ENCODE measurements at places on chromosomes 16 and 17. TPM values are rescaled to one million over a fixed set of nuclear protein-coding genes. Genes with fewer than 3 reads are reported as not detected.

Gene WSCD1
- total RNA-seq, result 38.9 TPM

Gene GSG1L
- 0.63 TPM for total RNA-seq

Gene USP22
- 296 TPM for total RNA-seq

Gene NT5M
- total RNA-seq, result 14.7 TPM

Gene ARL4D
- 8.7 TPM for total RNA-seq

GRCh38 chr16:2428051-2428783 lies 1.0 kb upstream of the CCNF start:
- peaks cover 22% of the 10 kb centered on the region for H3K36me3 ChIP-seq
- peaks cover 11% of the 10 kb centered on the region for H3K4me1 ChIP-seq
- H3K27me3 ChIP-seq, result no peaks in the 10 kb centered on the region
- no peak overlapping the region for H3K27ac ChIP-seq
- peak overlapping the region; percentile 68 for H3K4me3 ChIP-seq

GRCh38 chr17:68783861-68784260 lies 171.3 kb downstream of the ABCA8 start:
- H3K27me3 ChIP-seq, result no peaks in the 10 kb centered on the region
- no peak overlapping the region for H3K27ac ChIP-seq
- H3K4me1 ChIP-seq, result no peaks in the 10 kb centered on the region
- H3K36me3 ChIP-seq, result no peaks in the 10 kb centered on the region
- no peak overlapping the region for H3K4me3 ChIP-seq

DNA sequence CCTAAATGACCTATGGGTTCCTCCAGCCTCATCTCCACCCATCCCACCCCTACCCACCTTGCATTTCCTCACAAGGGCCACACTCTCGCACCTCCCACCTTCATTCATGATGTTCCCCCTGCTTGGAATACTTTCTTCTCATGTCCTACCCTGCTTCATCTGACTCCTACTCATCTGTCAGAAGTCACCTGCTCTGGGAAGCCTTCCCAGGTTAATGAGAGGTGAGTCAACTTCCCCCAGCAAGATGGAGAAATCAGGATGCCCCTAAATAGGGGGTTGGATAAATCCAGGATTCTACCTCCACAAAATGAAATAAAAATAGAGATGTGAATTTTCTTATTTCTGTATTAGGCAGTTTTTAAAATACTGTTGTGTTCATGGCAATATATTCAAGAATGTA lies 51.0 kb upstream of the WSB1 start:
- no peak overlapping the region for H3K27ac ChIP-seq
- no peaks in the 10 kb centered on the region for H3K27me3 ChIP-seq
- H3K4me3 ChIP-seq, result no peak overlapping the region

GRCh38 chr16:47069841-47070584 lies 73.7 kb downstream of the NETO2 start:
- no peak for DNase-seq
- no peaks in the 10 kb centered on the region for H3K4me1 ChIP-seq
- H3K27ac ChIP-seq, result no peak overlapping the region

DNA sequence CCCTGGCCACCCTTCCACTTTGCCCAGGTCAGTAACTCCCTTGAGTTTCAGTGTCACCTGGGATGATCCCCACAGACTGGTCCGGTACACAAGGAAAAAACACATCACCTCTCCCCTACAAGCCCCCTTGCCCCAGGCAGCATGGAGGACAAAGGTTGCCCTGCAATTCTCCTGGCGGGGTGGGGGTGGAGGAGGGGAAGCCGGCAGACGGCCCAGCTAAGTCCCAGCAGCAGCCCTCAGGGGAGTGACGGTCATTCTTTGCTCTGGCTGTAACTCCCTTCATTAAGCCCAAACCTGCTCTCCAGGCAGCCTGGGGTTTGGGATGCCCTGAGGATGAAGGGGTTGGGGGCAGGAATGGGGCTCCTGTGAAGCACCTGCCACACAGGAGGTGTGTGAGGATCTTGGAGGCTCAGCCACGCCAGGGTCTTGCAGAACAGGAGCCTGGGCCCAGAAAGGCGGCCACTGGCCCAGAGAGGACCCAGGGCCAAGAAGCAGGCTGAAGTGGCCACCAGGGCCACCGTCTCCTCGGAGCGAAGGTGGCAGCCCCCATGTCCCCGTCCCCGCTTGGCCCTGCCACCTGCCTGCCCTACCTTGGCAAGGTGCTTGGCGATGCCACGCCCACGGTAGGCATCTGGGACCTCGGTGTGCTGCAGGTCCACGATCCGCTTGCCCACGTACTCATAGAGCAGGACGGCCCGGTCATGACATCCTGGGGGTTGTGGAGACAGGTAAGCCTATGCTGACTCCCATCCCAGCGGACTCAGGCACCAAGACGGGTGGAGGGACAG lies 9.5 kb downstream of the NATD1 start:
- no peak overlapping the region for H3K4me3 ChIP-seq
- no peak overlapping the region for H3K27ac ChIP-seq
- DNase-seq, result no peak
- no peaks in the 10 kb centered on the region for H3K36me3 ChIP-seq
- H3K4me1 ChIP-seq, result peaks cover 10% of the 10 kb centered on the region

GRCh38 chr17:27965224-27965623 lies 72.1 kb upstream of the LYRM9 start:
- no peak for DNase-seq
- H3K27ac ChIP-seq, result no peak overlapping the region
- H3K4me3 ChIP-seq, result no peak overlapping the region
- H3K36me3 ChIP-seq, result no peaks in the 10 kb centered on the region

DNA sequence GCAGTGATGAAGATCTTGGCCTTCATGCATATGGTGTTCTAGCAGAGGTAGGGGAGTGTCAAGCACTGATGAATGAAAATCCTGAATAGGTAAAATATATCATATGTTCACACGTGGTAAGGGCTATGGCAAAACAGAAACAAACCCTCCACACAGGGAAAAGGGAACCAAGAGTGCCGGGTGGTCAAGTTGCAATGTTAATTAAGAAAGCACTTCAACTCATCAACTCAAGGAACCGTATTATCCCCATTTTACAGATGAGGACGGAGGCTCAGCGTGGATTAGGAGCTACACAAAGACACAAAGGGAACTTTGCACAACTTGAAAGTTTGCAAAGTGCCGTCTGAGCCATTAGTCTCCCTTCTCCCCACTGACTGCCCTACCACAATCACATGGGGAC lies 28.1 kb upstream of the MEOX1 start:
- no peak overlapping the region for H3K27ac ChIP-seq
- no peaks in the 10 kb centered on the region for H3K4me1 ChIP-seq
- H3K36me3 ChIP-seq, result no peaks in the 10 kb centered on the region

GRCh38 chr17:65000798-65001197 lies 55.7 kb downstream of the GNA13 start:
- no peak for DNase-seq
- no peak overlapping the region for H3K4me3 ChIP-seq
- H3K27me3 ChIP-seq, result no peaks in the 10 kb centered on the region
- no peaks in the 10 kb centered on the region for H3K36me3 ChIP-seq
- H3K4me1 ChIP-seq, result no peaks in the 10 kb centered on the region
- no peak overlapping the region for H3K27ac ChIP-seq

GRCh38 chr17:7139400-7139799 lies 24.8 kb upstream of the ASGR2 start:
- no peaks in the 10 kb centered on the region for H3K36me3 ChIP-seq
- H3K27ac ChIP-seq, result no peak overlapping the region
- peaks cover 12% of the 10 kb centered on the region for H3K27me3 ChIP-seq
- H3K4me1 ChIP-seq, result peaks cover 42% of the 10 kb centered on the region
- no peak for DNase-seq
- no peak overlapping the region for H3K4me3 ChIP-seq

DNA sequence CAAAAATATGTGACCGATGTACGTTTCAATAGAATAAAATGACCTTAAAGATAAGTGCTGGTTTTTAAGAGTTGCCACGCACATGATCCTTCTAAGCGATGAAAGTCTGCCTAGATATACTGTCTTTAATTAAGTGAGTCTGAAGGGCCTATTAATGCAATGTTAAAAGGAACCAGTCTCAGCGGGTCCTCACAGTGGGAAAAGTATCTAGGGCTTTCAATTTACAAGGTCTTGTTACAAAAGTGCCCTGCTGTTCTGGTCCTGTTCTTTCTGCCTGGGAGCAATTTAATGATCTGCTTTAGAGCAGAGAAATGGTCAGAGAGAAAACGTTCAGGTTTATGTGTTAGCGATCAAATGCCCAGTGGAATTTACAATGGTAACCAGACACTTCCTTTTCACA lies 864.0 kb downstream of the KCNJ2 start:
- peaks cover 12% of the 10 kb centered on the region for H3K4me1 ChIP-seq
- H3K4me3 ChIP-seq, result peak overlapping the region; percentile 13
- peaks cover 84% of the 10 kb centered on the region for H3K27me3 ChIP-seq
- no peak overlapping the region for H3K27ac ChIP-seq

- H3K4me1 ChIP-seq, result 0 out of 2 replicates have a peak, but pooled peaks cover 4% of the 10 kb centered on the region
- no peaks in the 10 kb centered on the region for H3K36me3 ChIP-seq
- no peaks in the 10 kb centered on the region for H3K27me3 ChIP-seq
These were observed 41.5 kb downstream of the GLG1 start for GRCh38 chr16:74565378-74565777.

- no peaks in the 10 kb centered on the region for H3K36me3 ChIP-seq
- H3K4me1 ChIP-seq, result no peaks in the 10 kb centered on the region
- no peak overlapping the region for H3K4me3 ChIP-seq
- no peak for DNase-seq
- no peak overlapping the region for H3K27ac ChIP-seq
These were observed 104.2 kb downstream of the CDK5R1 start for GRCh38 chr17:32590974-32591373.

DNA sequence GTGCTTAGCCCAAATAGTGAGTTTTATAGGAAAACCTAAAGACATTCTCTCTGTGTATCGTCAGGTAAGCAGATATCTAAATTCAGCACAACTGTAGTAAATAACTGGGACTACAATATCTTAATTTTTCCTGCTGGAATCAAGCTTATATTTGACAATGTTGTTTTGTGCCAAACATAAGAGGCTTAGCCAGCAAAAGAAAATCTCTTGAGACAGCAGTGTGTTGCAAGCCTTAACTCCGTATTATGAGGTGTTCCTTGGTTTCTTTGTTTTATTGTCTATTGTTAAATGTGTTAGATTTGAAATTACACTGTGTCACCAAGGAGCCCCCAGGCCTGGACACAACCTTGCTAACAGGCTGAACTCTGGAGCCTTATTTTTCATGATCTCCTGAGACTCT lies 1570.6 kb upstream of the GOT2 start:
- H3K27ac ChIP-seq, result no peak overlapping the region
- no peaks in the 10 kb centered on the region for H3K27me3 ChIP-seq
- H3K36me3 ChIP-seq, result no peaks in the 10 kb centered on the region
- DNase-seq, result no peak
- H3K4me1 ChIP-seq, result no peaks in the 10 kb centered on the region

DNA sequence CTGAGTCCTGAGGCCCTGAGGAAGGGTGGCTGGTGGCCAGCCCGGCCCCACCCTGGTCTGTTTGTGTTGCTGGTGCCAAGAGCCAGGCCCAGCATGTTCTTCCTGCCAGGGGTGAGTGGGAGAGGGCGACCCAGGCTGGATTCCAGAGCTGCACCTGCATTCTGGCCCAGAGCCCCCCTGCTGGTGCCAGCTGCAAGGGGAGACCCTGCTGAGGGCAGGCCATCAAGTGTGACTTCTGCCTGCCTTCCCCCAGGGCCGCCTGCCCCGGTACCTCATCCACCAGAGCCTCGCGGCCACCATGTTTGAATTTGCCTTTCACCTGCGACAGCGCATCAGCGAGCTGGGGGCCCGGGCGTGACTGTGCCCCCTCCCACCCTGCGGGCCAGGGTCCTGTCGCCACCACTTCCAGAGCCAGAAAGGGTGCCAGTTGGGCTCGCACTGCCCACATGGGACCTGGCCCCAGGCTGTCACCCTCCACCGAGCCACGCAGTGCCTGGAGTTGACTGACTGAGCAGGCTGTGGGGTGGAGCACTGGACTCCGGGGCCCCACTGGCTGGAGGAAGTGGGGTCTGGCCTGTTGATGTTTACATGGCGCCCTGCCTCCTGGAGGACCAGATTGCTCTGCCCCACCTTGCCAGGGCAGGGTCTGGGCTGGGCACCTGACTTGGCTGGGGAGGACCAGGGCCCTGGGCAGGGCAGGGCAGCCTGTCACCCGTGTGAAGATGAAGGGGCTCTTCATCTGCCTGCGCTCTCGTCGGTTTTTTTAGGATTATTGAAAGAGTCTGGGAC lies 2.4 kb upstream of the TCAP start:
- no peaks in the 10 kb centered on the region for H3K36me3 ChIP-seq
- peaks cover 42% of the 10 kb centered on the region for H3K4me1 ChIP-seq
- peak; percentile 46 for DNase-seq
- H3K4me3 ChIP-seq, result peak overlapping the region; percentile 51
- peaks cover 21% of the 10 kb centered on the region for H3K27me3 ChIP-seq
- H3K27ac ChIP-seq, result 0 out of 2 replicates have a peak overlapping the region, but pooled peaks have one; percentile 59

GRCh38 chr17:33862772-33863602 lies 392.1 kb upstream of the CCL2 start:
- H3K36me3 ChIP-seq, result no peaks in the 10 kb centered on the region
- no peak overlapping the region for H3K4me3 ChIP-seq
- no peaks in the 10 kb centered on the region for H3K27me3 ChIP-seq
- no peak for DNase-seq
- H3K4me1 ChIP-seq, result 0 out of 2 replicates have a peak, but pooled peaks cover 4% of the 10 kb centered on the region
- no peak overlapping the region for H3K27ac ChIP-seq

- H3K27ac ChIP-seq, result no peak overlapping the region
- no peaks in the 10 kb centered on the region for H3K36me3 ChIP-seq
- no peak overlapping the region for H3K4me3 ChIP-seq
- no peaks in the 10 kb centered on the region for H3K27me3 ChIP-seq
- no peak for DNase-seq
These were observed 37.4 kb downstream of the SHISA6 start for GRCh38 chr17:11278186-11278991.

- peaks cover 3% of the 10 kb centered on the region for H3K4me1 ChIP-seq
- no peak for DNase-seq
- H3K27me3 ChIP-seq, result no peaks in the 10 kb centered on the region
- no peak overlapping the region for H3K4me3 ChIP-seq
- no peak overlapping the region for H3K27ac ChIP-seq
- no peaks in the 10 kb centered on the region for H3K36me3 ChIP-seq
These were observed 246.4 kb downstream of the XYLT1 start for GRCh38 chr16:17224350-17224749.

GRCh38 chr16:57774705-57775285 lies 27.5 kb downstream of the KIFC3 start:
- no peaks in the 10 kb centered on the region for H3K36me3 ChIP-seq
- no peaks in the 10 kb centered on the region for H3K27me3 ChIP-seq
- no peak overlapping the region for H3K27ac ChIP-seq
- no peak for DNase-seq
- H3K4me1 ChIP-seq, result peaks cover 17% of the 10 kb centered on the region
- H3K4me3 ChIP-seq, result 0 out of 2 replicates have a peak overlapping the region, but pooled peaks have one; percentile 17

- no peak overlapping the region for H3K27ac ChIP-seq
- peaks cover 9% of the 10 kb centered on the region for H3K27me3 ChIP-seq
- H3K4me1 ChIP-seq, result no peaks in the 10 kb centered on the region
These were observed 104.6 kb downstream of the SEC14L1 start for GRCh38 chr17:77245162-77245926.

Measured in GM23338 (cell line).